ENCODE measurements at places on chromosomes 13 and 19. TPM values are rescaled to one million over a fixed set of nuclear protein-coding genes. Genes with fewer than 3 reads are reported as not detected.

The MPV17L2 gene
- total RNA-seq = 24.0 TPM

The CD37 gene
- not detected for total RNA-seq

The KLK2 gene
- not detected for total RNA-seq

The ZNF91 gene
- 8.2 TPM for total RNA-seq

The TEAD2 gene
- 49.4 TPM for total RNA-seq

The ZNF546 gene
- total RNA-seq = 2.2 TPM

The GSX1 gene
- not detected for total RNA-seq

The SYT5 gene
- total RNA-seq = not detected

Data from bronchus fibroblast of lung (primary cell).